CD8-positive, alpha-beta memory T cell (primary cell): ENCODE measurements at places on chromosomes 4 and X. TPM values are rescaled to one million over a fixed set of nuclear protein-coding genes. Genes with fewer than 3 reads are reported as not detected.

- no peaks in the 10 kb centered on the region for H3K27me3 ChIP-seq
- peak; percentile 78 for DNase-seq
- peak overlapping the region; percentile 71 for H3K27ac ChIP-seq
- H3K4me3 ChIP-seq, result peak overlapping the region; percentile 88
- peaks cover 36% of the 10 kb centered on the region for H3K4me1 ChIP-seq
- no peaks in the 10 kb centered on the region for H3K36me3 ChIP-seq
Measured at GRCh38 chr4:148445071-148445859, 3.1 kb upstream of the NR3C2 start.

GRCh38 chrX:96389281-96390047 is 295.2 kb upstream of the DIAPH2 start:
- no peaks in the 10 kb centered on the region for H3K4me1 ChIP-seq
- no peak for DNase-seq
- no peak overlapping the region for H3K27ac ChIP-seq
- no peaks in the 10 kb centered on the region for H3K36me3 ChIP-seq
- no peaks in the 10 kb centered on the region for H3K27me3 ChIP-seq

- no peak overlapping the region for H3K4me3 ChIP-seq
- no peaks in the 10 kb centered on the region for H3K4me1 ChIP-seq
- H3K27me3 ChIP-seq, result no peaks in the 10 kb centered on the region
- no peak overlapping the region for H3K27ac ChIP-seq
- H3K36me3 ChIP-seq, result no peaks in the 10 kb centered on the region
- DNase-seq, result no peak
Measured at GRCh38 chr4:165006456-165006855, 25.3 kb upstream of the TRIM60 start.

DNA sequence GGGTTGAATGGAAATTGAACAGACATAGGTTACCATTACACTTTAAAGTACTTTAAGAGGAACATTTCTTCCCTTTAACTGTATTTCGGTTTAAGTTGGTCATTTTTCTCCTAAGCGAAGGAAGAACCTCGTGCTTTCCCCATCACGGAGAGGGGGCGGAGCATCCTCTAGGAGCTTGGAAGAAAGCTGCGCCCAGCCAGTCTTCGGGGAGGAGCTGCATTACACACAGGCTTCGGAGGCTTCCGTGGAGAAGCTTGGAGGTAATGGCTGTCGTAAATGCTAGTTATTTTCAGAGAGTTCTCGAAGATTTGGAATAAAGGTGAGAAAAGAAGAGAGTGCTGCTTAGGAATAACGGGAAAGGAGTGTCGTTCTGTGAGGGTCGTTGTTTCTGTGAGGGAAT is at the start of gene PWWP3B:
Gene PWWP3B (plus strand): TSS at position 199 of the 400 bp plus-strand sequence. CDS start 37,128 bp downstream, outside the sequence.
- no peak within 1 kb of the TSS for H3K27ac ChIP-seq
- no peaks in the 10 kb centered on the region for H3K4me1 ChIP-seq
- H3K27me3 ChIP-seq, result no peaks in the 10 kb centered on the region
- no peaks in the 10 kb centered on the region for H3K36me3 ChIP-seq
- no peak for DNase-seq
- H3K4me3 ChIP-seq, result no peak within 1 kb of the TSS

DNA sequence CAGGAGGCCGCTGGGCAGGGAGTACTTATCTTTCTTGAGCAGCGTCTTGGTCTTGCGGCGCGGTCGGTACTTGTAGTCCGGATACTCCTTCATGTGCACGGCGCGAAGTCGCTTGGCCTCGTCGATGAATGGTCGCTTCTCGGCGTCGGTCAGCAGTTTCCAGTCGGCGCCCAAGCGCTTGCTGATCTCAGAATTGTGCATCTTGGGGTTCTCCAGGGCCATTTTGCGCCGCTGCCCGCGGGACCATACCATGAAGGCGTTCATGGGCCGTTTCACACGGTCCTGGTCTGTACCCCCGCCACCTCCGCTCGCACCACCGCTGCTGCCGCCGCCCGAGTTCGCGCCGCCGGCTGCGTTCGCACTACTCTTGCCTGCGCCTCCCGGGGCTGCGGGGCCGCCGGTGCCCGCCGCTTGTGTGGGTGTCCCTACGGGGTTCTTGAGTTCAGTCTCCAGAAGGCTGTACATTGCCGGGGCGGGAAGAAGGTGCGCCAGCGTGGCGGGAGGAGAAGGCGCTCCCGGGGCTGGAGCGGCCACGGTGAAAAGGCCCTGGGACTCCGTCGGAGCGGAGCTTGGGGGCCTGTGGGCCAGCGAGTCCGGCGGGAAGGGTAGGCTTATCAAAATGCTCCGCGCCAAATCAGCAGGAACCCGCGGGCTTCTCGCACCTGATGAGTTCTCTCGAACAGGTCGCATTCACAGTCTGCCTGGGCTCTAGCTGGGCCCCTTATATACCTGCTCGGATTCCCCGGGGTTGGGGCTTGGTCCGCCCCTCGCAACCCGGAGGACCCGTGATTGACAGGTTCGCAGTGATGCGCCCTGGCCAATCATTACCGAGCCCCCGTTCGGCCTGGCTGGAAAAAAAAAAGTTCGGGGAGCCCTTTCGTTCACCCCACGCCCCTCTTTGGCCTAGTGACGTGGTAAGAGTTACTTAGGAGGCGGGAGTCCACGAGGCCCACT is at the start of gene SOX3:
Gene SOX3 (minus strand): TSS at position 699 of the 954 bp plus-strand sequence. CDS start 9 bp downstream, at position 690.
- no peak within 1 kb of the TSS for H3K4me3 ChIP-seq
- DNase-seq, result no peak
- no peaks in the 10 kb centered on the region for H3K27me3 ChIP-seq
- no peaks in the 10 kb centered on the region for H3K4me1 ChIP-seq

GRCh38 chr4:137800861-137801260 is 268.6 kb upstream of the PCDH18 start:
- no peaks in the 10 kb centered on the region for H3K36me3 ChIP-seq
- no peaks in the 10 kb centered on the region for H3K4me1 ChIP-seq
- no peak overlapping the region for H3K27ac ChIP-seq
- DNase-seq, result no peak
- no peak overlapping the region for H3K4me3 ChIP-seq

The PRDM5 gene
- 0.24 TPM for total RNA-seq

DNA sequence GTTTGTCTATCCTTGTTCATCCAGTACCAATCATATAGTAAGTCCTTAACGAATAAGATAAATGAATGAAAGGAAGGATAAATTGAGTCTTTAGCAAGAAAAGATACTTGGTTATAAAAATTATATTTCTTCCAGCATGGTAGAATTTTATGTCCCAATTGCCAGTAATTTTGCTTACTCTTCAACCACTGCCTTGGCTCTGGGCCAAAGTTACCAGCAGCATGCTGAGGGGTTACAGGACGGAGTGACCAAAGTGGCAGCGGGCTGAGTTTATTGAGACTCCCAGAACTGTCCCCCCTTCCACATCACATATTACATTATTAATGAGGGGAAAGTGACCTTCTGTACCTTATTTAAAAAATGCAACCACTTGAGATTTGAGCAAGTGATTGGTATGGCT is 121.7 kb downstream of the RASGEF1B start:
- H3K27me3 ChIP-seq, result no peaks in the 10 kb centered on the region
- DNase-seq, result no peak
- no peak overlapping the region for H3K4me3 ChIP-seq
- no peak overlapping the region for H3K27ac ChIP-seq
- H3K4me1 ChIP-seq, result no peaks in the 10 kb centered on the region
- no peaks in the 10 kb centered on the region for H3K36me3 ChIP-seq

DNA sequence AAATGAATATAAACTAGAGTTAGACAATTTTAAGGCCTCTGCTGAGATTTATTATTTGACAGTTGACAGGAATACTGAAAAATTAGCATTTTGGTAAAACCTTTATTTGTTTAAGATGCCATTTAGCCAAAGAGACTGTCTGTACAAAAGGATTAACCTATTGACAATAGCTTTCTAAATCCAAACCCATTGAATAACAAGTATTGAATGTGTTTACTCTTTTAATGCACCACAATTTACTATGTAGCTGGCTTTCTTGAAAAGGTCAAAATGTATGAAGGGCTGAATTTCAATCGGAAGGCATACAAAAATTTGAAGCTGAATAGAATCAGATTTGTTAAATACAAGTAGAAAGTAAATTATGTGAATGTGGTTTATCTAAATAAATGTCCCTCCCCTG is 374.5 kb downstream of the TEX13C start:
- H3K27me3 ChIP-seq, result no peaks in the 10 kb centered on the region
- no peaks in the 10 kb centered on the region for H3K4me1 ChIP-seq
- no peaks in the 10 kb centered on the region for H3K36me3 ChIP-seq
- H3K4me3 ChIP-seq, result no peak overlapping the region
- DNase-seq, result no peak

The MED28 gene
- 49.4 TPM for total RNA-seq
